ENCODE measurements at places on chromosomes 12 and 14.

DNA sequence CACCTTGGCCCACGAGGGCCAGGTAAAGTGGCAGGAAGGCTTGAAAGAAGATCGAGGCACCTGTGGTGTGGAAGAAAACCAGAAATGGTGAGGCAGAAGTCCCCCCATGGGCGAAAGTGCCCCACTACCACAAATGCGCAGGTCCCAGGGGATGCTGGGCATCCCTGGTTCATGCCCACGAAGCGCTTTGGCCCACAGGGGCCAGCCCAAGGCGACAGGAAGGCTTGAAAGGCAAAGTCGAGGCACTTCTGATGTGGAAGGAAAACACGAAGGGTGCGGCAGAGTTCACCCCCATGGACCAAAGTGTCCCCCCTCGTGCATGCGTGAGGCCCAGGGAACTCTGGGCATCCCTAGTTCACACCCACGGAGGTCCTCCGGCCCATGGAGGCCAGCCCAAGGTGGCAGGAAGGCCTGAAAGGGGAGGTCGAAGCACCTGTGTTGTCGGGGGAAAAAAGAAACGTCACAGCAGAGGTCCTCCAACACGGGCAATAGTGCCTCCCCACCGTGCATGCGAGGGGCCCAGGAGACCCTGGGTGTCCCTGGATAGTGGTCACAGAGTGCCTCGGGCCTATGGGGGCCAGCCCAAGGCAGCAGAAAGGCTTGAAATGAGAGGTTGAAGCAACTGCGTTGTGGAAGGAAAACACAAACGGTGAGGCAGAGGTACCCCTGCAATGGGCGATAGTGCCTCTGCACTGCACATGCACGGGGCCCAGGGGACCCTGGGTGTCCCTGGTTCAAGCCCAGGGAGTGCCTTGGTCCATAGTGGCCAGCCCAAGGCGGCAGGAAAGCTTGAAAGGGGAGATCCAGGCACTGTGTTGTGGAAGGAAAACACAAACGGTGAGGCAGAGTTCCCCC is 373.9 kb downstream of the ALG10 start:
- DNase-seq = no peak

DNA sequence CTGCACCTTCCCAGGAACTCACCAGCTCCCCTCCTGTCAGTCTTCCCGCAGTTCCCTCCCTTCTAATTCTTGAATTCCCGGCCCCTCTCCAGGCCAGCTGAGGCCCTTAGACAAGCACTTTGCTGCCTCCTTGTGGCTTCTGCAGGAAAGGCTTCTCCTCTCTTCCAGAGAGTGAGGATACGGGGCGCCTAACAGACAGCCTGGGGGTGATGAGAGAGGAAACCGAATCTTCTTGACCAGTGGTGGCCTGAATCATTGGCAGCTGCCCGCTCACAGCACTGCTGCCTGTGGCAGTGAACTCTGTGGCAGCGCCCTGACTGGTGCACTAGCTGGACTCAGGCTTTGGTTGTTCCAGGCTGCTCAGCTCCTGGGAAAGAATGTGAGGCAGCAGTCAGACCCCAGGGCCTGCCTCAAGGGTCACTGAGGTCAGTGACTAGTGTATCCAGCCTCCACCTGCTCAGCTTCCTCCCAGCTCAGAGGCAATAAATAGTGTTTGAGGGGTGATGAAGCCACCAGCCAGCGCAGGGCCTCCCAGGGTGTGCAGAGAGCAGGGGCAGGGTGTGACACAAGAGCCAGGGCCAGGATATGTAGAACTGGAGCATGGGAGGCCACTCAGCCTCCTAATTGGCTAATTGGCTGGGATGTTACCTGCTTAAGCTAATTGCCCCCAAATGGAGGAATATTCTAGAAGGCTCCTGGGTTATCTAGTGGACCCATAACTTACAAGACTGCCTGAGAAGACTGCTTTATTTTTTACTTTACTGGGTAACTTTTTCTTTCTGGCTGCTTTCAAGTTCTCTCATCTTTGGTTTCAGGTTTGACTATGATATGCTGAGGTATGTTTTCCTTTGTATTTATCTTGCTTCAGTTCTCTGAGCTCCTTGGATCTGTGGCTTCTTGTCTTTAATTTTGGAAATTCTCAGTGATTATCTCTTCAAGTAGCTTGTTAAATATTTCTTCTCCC is 12.9 kb upstream of the MCRS1 start:
- DNase-seq = peak; percentile 81

DNA sequence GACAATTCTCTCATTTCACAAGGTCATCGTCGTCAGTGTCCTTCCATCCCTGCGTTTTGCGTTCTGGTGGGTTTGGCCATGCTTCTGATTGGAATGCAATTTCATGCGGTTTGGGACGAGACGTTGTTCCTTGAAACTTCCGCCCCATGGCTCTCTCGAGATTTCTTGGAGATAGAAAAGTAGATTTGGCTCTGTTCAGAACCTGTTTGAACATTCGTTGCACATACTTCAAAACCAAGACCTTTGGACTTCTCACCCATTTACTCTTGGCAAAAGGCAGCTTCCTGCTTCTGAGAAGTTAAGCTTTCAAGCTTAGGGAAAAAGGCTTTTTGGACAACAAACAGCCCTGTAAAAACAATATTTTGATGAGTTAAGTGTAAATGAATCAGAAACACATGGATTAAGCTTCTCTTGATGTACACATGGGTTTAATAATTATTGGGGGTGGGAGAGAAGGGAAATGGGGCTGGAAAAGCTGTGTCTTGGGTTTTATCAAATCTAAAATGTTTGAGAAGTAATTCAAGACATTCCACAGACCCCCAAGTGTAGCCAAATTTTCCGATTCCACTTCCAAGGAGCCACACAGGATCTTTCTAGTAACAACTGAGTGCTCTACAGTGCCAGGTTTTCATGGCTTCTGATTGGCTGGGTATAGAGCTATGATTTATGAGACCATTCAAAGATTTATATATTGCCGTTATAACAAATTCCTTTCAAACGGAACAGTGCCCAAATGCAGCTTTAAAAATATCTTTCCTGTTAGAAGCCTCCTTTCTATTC is 467.2 kb downstream of the MED13L start:
- no peak for DNase-seq

- DNase-seq = no peak
Measured at GRCh38 chr12:120677765-120678473, 9.0 kb upstream of the MLEC start.

DNA sequence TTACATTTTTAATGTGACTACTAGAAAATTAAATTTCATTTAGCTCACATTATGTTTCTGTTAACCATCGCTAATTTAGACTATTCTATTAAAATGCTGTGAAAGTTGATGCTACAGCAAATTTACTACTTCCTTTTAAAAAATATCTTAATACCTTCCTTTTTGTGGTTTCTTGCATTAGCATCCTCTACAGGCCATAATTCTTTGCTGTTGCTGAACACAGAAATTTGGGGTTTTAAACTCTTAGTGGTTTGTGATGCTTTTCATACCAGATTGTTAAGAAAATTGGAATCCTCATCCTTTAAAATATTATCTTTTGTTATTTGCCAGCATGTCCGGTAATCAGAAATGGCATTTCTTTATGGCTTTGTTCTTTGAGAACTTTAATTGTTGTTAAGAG is 18.1 kb downstream of the WNK1 start:
- no peak for DNase-seq

DNA sequence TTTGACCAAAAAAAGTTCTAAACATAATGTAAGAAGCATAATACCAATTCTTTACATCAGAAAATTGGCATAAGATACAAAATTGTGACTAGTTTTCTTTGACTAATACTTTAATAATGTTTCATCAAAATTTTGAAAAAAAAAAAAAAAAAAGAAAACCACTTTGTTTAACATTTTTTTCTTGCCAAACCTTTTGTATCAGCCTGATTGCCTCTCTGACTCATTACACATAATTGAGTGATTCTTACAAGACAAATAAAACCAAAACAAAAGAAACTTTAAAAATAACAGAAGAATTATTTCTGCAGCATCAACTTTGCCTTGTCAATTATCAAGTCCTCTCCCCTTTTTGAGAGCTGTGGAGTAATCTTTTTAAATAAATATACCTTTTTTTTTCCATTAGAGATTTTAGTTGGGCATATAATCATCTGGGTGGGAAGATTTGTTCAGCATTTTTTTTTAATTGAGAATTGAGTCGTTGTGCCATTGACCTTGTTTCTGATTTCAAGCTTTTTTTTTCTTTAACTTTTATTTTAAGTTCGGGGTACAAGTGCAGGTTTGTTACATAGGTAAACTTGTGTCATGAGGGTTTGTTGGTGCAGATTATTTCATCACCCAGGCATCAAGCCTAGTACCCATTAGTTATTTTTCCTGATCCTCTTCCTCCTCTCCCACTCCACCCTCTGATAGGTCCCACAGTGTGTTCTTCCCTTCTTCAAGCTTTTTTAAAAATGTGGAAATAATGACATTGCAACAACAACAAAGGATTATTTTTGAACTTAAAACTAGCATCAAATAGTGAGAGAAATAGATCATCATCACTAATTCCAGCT is 45.8 kb upstream of the HMGA2 start:
- DNase-seq = no peak

DNA sequence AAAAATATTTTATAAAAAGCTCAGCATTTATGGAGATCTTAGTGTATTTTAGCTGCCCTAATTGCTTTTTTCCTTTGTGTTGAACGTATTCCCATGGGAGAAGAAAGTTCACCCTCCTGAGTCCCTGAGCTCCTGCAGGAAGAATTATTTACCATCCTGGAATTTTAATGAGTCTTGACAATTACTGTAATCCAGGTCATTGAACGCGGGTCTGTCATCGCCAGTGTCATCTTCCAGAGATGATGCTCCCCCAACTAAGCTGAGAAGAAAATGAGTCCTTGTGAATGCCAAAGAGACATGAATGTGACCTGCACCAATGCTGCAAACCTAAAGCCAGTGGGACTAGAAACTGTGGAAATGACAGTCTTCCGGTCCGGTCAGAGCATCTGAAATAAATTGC is 129.5 kb downstream of the FBXL14 start:
- no peak for DNase-seq

DNA sequence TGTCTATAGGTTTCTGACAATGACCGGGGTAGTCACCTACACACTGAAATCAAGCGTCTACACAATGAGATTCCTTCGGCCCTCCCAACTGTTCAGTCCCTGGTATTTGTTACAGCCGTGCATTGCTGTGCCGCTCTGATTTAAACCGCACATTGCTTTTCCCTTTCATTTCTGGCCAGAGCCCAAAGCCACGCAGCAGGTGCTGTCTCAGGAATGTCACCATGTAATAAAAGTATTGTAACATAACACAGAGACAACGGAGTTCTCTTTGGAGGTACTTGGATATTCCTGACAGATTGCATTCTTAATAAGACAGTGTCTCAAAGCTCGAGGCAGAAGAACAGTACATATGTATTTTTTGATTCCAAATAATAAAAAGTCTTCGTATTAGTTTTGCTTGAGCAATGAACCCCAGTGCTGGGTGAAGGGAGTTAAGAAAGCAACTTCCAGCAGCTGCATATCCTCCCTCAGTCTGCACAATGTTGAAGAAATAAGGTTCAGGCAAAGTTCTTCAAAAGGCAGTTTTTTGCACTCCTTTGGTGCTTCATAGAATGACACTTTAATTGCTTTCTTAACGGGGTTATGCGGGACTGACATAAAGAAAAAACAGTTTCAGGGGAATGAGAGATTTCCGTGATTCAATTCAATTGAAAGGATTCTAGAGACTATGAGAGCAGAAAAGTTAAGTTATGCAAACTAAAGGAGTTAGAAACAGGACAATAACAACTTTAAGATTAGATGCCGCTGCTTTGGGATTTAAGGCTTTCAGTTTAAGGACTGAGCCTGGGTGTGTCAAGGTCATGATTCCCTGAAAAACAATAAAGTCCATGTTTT is 288.7 kb upstream of the FLRT2 start:
- DNase-seq = no peak

- DNase-seq = no peak
Measured at GRCh38 chr12:29867823-29868222, 84.1 kb upstream of the TMTC1 start.

DNA sequence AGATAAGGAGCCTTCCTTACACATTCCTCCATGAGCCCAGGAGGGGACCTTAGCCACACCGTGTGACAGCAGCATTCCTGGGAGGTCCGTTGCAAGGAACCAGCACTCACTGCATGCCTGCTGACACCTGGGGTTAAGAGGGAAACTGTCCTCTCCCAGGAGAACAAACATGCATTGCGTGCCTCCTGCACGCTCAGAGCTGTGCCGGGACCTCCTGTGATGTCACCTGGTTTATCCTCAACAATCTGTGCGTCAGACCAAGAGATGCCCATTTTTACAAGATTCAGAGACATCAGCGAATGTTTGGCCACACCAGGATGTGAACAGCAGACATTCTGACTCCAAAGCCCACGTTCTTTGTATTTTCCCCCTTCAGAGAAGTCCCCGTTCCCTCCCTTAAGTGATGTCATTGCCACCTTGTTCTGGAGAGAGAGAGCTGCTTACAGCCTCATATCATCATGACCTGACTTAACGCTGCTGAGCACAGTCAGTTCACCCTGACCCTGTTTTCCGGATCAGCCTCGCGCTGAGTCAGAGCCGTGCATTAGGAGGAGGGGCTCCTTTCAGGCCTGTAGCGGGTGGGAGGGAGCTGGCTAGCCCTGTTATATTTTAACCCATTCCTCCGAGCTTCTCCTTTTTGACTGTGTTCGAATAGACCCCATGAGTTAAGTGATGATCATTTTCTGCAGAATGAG is 36.2 kb downstream of the TMEM120B start:
- DNase-seq = no peak

DNA sequence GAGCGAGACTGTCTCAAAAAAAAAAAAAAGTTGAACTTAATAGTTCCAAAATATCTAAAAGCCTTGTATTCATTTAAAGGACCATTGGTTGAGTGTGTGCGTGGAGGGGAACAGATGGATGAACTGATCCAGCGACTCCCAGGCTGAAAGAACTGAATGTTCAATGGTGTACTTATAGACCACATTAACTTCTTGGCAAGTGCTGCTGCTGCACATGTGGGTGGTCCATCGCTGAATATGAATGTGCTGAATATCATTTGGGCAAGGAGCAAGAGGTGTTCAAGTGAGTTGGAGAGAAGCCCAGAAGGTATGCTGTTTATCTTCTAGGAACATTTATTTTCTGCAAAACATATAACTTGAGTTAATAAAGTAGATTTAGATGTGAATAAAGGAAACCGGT is 289.0 kb upstream of the RPL10L start:
- DNase-seq = no peak
